NCI-H1417 (cell line): ENCODE measurements at places on chromosomes 1 and 21.

DNA sequence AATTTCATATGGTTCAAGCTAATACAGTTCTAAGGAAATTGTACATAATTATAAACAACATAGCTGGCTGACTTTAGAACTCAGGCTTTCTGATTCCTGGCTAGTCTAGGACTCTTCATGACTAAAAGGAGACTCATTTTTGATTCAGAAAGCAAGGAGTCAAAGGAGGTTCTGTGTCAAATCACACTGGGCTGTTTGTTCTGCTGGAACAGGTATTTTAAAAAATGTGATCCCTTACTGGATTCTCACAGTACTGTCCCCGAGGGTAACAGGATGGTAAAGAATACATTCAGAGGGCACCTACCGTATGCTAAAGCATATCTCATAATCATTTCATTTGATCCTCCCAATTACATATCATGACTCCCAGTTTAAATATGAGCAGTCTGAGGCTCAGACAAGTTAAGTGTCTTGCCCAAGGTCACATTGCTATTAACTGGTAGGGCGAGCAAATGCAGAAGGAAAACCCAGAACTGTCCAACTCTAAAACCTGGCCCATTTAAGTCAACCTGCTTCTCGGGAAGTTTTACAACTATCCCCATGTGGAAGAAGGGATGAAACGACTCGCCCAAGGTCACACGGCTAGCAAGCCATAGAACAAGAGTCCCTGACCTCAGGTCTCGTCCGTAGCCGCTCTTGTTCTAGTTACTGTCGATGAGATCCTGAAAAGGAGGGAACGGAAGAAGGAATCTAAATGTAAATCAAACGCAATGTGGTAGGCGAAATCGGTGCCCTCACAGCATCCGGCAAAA is 675 bp downstream of the MYSM1 start:
- peak; percentile 28 for DNase-seq

DNA sequence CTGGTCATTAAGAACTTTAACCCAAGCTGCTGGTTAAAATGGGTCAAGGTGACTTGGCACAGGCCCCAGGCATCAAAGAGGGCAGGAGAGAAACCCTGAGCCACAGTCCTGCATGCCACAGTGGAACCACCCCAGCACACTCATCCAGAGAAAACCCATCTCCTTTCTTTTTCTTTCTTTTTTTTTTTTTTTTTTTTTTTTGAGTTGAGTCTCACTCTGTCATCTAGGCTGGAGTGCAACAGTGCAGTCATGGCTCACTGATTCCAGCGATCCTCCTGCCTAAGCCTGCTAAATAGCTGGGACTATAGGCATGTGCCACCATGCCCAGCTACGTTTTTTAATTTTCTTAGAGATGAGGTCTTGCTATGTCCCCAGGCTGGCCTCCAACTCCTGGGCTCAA is 109.2 kb upstream of the RAB4A start:
- DNase-seq, result no peak

DNA sequence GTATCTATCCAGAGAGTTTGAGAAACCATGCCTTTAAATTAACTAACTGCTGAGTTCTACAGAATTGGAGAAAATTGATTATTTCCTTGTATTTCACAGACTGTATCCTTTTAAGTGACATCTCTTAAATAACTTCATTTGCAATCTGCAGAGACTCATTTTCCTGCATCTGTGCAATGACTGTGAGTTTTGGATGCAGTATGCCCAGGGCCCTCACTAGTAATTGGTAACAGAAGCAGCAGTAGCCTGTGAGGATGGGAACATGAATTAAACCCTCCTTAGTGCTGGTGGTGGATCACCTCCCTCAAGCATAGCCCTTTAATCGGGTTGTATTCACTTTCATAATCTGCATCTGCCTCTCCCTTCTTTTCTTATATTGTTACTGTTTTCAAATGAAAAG is 21.7 kb upstream of the SH3D21 start:
- DNase-seq, result no peak

DNA sequence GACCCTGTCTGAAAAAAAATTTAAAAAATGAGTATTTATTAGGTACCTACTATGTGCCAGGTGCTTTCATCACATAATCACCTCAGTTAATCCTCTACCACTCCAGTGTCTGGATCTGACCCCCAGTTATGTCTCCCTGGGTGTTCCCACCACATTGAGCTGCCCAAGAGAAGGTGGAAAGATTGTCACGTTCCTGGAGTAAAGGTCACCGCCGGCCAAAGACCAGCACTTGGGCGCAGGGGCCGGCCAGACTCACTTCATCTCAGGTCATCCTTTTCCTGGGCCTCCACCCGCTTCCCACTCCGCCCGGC is 714 bp downstream of the PYCR2 start:
- no peak for DNase-seq

- no peak for DNase-seq
Measured at GRCh38 chr21:20276377-20276776, 721.8 kb upstream of the NCAM2 start.

- no peak for DNase-seq
Measured at GRCh38 chr1:145926686-145927062, 610 bp downstream of the RBM8A start.

GRCh38 chr1:74683656-74684055 is 10.1 kb upstream of the ERICH3 start:
- DNase-seq, result no peak

- DNase-seq, result peak; percentile 77
Measured at GRCh38 chr1:52590266-52590665, 11.9 kb upstream of the GPX7 start.

DNA sequence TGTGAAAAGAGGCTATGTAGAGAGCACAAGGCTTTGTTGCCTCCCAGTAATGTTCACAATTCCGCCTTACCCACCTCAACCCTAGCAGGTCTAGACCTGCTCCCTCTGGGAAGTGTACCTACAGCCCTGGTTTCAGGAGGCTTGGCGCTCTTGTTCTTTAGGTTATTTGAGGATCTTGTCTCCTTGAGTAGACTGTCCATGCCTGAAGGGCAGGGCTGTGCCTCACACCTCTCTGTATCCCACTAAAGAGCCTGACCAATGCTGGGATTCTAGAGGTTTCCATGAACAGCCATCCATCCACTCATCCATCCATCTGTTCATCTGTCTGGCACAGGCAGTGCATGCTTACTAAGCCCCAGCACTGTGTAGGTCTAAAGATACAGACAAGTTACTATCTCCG is 1.0 kb downstream of the RAB7B start:
- DNase-seq, result no peak

- no peak for DNase-seq
Measured at GRCh38 chr1:17207540-17207939, 2.6 kb downstream of the PADI1 start.

GRCh38 chr1:173210283-173210682 is 3.2 kb upstream of the TNFSF4 start:
- no peak for DNase-seq

- DNase-seq, result no peak
Measured at GRCh38 chr1:44808938-44809917, 905 bp downstream of the BTBD19 start.

- DNase-seq, result no peak
Measured at GRCh38 chr1:200856716-200857357, 15.9 kb upstream of the GPR25 start.

GRCh38 chr1:107940017-107940577 is 24.9 kb downstream of the VAV3 start:
- no peak for DNase-seq

DNA sequence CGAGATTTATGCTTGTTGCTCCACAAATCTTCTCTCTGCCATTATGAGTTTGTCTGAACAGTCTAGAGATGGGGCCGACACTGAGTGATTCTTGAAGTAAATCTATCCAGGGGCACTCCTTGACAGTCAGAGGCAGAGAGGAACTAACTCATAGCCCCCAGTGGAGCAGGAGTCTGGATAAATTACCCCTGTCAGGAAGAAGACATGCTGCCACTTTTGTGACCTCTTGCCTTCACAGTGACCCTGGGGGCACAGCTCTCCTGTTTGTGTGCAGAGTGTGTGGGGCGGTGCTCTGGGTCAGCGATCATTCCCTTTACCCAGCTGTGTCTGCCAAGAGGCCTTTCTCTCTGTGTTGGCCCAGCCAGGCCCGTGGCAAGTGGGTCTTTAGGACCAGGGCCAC is 29.5 kb downstream of the PEX14 start:
- DNase-seq, result no peak

DNA sequence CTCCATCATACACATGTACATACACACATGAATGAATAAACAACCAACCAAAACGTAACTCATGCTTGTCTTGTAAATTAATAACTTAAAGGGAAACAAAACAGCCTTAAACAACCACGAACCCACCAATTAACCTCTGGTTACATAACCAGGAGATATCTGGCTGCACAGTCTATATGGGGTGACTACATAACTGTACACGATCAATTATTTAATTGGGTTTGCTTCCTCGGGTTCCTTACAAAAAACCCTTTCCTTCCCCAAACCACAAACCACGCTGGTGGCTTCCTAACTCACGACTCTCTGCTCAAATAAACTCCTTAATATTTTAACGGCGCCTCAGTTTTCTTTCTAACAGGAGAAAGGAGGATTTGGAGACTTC is 744 bp downstream of the ZNF670 start:
- no peak for DNase-seq

DNA sequence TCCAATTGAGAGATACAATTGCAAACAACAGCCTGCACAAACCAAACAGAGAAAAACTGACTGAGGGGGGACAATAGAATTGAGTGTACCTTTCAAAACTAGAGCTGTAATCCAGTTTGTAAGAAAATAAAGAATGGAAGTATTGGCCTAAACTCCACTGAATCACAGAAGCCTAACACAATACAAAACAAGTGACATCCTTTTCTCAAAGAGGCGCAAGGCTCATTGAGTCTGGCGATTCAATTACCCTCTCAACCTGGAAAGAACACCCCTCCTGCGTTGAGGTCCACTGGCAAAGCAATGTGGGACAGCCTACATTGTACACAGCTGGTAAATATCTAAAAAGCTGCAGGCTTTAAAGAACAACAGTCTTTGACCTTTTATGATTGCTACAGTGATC is 182.6 kb downstream of the DPYD start:
- DNase-seq, result no peak

DNA sequence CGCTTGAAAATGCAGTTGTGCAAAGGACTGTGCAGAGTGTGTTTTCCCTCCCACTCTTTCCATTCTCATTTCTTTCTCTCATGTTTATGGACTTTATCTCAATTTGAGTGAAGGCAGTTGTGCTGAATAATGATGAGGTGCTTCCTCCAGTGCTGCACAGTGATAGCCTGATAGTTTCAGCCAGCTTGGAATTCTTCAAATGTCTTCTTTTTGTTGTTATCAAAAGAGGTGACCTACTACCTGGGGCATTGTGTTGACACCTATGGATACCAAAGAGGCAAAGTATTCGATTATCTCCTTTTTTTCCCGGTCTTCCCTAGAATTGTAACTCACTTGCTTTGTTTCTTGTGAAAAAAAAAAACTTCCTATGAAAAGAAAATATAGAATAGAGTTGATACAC is 132.6 kb upstream of the ESRRG start:
- no peak for DNase-seq

DNA sequence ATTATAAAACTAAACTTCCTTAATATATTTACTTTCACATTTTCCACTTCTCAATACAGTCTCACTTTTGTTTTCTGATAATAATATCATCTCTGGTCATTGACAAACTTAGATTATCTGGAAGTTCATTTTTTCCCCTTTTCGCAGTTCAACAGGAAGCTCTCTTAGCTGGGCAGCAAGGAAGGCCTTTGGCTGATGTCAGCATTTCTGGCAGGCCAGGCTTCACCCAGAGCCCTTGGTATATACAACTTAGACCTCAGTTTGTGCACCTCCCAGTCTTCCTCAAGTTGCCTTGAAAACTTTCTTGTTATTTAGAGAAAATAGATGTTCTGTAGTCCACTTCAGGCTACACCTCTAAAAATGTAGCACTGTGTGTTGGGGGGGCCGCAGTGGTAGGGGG is 1103.6 kb downstream of the AMY1C start:
- no peak for DNase-seq

DNA sequence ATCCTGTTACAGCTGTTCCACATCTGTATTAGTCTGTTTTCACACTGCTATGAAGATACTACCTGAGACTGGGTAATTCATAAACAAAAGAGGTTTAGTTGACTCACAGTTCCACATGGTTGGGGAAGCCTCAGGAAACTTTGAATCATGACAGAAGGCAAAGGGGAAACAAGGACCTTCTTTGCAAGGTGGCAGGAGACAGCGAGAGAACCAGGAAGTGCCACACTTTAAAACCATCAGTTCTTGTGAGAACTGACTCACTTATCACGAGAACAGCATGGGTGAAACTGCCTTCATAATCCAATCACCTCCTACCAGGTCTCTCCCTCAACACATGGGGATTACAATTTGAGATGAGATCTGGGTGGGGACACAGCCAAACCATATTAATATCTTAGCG is 110.3 kb upstream of the TRABD2B start:
- no peak for DNase-seq

DNA sequence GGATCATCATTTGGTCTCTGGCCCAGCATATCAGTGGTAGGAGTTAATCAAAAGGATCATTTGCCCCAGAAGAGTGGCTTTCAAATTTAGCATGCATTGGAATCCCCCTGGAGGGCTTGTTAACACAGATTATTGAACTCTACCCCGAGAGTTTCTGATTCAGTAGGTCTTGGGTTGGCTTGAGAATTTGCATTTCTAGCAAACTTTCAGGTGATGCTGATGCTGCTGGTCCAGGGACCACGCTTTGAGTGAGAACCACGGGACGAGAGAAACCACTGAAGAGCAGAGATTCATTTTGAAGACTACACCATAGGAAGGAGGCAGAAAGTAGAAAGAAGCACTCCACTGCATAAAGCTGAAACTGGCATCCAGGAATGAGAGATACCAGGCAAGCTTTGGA is 81.3 kb upstream of the DUSP10 start:
- no peak for DNase-seq

DNA sequence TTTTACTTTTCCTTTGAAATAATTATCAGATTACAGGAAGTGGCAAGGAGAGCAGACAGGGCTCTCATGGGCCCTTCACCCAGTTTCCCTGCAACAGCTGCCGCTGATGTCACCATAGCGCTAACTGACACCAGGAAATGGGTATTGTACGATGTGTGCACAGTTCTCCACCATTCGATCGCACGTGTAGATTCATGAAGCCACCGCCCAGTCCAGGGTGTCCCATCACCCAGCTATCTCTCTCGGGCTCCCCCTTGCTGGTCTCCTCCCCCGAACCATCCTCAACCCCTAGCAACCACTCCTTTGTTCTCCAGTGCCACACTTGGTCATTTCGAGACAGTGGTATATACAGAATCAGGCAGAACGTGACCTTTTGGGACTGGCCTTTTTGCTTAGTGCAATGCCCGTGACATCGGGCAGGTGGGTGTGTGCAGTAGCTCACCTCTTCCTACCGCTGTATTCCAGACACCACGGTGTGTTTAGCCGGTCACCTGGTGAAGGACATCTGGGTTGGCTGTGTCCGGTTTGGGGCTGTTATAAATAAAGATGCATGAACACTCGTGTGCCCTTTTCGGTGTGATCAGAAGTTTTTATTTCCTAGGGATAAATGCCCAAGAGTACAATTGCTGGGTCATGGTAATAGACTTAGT is 118.4 kb downstream of the CRYAA start:
- peak; percentile 77 for DNase-seq

GRCh38 chr1:208449951-208450350 is 205.8 kb upstream of the PLXNA2 start:
- DNase-seq, result peak; percentile 95

- no peak for DNase-seq
Measured at GRCh38 chr1:153669606-153670005, 1.2 kb downstream of the ILF2 start.

- DNase-seq, result no peak
Measured at GRCh38 chr1:101220906-101221305, 15.9 kb upstream of the S1PR1 start.
